SJSA1 (cell line): ENCODE measurements at places on chromosomes 13 and 19. TPM values are rescaled to one million over a fixed set of nuclear protein-coding genes. Genes with fewer than 3 reads are reported as not detected.
A peak's percentile ranks its signal among the peaks of the same experiment; 100 is the strongest.

MAMSTR gene
- total RNA-seq = 0.16 TPM in 1 of 2 replicates, not detected in the other

ZNF57 gene
- 3.3 and 4.3 TPM in 2 replicates for total RNA-seq

CGB1 gene
- 1.00 TPM in 1 of 2 replicates, not detected in the other for total RNA-seq

GRCh38 chr19:48836089-48837017 lies at the start of gene HSD17B14:
Gene HSD17B14, minus strand, starts transcription at chr19:48836491. Its CDS starts 80 bp downstream, at chr19:48836411.
- no peak for DNase-seq
- H3K27ac ChIP-seq = no peak within 1 kb of the TSS
- no peak within 1 kb of the TSS for H3K4me3 ChIP-seq
- H3K36me3 ChIP-seq = no peaks in the 10 kb centered on the region
- no peaks in the 10 kb centered on the region for H3K4me1 ChIP-seq
- no peaks in the 10 kb centered on the region for H3K27me3 ChIP-seq

DNA sequence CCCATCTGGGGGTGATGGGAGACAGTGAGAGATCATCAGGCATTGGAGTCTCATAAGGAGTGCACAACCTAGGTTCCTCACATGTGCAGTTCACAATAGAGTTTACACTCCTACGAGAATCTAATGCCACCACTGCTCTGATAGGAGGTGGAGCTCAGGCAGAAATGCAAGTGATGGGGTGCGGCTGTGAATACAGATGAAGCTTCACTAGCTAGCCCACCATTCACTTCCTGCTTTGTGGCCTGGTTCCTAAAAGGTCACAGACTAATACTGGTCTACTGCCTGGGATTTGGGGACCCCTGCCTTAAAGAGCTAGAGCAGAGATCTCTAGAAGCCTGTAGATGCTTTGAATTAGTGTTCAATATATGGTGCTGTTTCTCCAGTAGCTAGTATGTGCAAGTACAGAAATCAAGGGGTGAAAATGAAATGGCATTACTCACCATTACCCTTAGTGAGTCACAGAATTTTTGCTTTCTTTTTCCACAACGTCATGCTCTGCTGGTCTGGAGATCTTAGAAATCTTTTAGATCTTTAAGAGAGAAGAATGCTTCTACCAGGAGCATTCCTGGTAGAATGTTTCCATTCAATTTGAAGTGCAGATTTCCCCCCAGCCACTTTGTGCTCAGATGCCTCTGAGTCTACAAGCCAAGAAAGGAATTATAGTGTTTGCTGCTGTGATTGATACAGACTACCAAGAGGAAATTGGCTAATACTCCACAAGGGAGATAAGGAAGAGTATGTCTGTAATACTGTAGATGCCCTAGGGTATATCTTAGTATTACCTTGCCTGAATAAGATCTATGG lies 2301.2 kb downstream of the PCDH9 start:
- H3K4me3 ChIP-seq = no peak overlapping the region
- peaks cover 18% of the 10 kb centered on the region for H3K4me1 ChIP-seq
- H3K27ac ChIP-seq = peak overlapping the region; percentile 85
- peak; percentile 71 for DNase-seq
- H3K27me3 ChIP-seq = no peaks in the 10 kb centered on the region
- no peaks in the 10 kb centered on the region for H3K36me3 ChIP-seq

GRCh38 chr19:6596621-6597020 lies 5.7 kb upstream of the CD70 start:
- no peaks in the 10 kb centered on the region for H3K36me3 ChIP-seq
- H3K27ac ChIP-seq = no peak overlapping the region
- no peaks in the 10 kb centered on the region for H3K27me3 ChIP-seq
- no peak overlapping the region for H3K4me3 ChIP-seq
- no peak for DNase-seq

DNA sequence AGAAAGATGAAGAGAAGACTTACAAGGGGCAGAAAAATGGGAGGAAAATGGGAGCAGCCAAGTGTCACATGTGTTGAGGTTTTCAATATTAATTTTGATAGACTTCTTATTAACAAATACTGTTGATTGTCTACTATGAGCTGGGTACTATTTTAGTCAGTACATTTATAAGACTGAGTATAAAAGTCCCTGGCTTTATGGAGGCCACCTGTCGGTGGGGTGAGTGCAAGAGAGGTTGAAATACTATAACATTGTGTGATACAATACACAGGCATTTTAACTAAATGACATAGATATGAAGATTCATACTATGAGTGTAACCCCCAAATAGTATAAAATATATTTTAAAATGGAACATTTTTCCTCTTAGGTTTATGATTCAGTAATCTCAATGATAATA lies 29.9 kb downstream of the SLC10A2 start:
- H3K4me1 ChIP-seq = no peaks in the 10 kb centered on the region
- H3K27me3 ChIP-seq = no peaks in the 10 kb centered on the region
- no peaks in the 10 kb centered on the region for H3K36me3 ChIP-seq
- no peak overlapping the region for H3K27ac ChIP-seq
- DNase-seq = no peak
